ENCODE measurements at places on chromosomes 7 and 10.

- no peaks in the 10 kb centered on the region for H3K36me3 ChIP-seq
- no peaks in the 10 kb centered on the region for H3K4me1 ChIP-seq
- H3K4me3 ChIP-seq, result no peak overlapping the region
- DNase-seq, result no peak
- no peaks in the 10 kb centered on the region for H3K27me3 ChIP-seq
Observed at GRCh38 chr10:77780180-77780579, 142.6 kb upstream of the KCNMA1 start.

GRCh38 chr7:27105301-27106031 is 3.0 kb upstream of the HOXA2 start:
- H3K36me3 ChIP-seq, result peaks cover 4% of the 10 kb centered on the region
- no peaks in the 10 kb centered on the region for H3K27me3 ChIP-seq
- peak overlapping the region; percentile 70 for H3K27ac ChIP-seq
- peak overlapping the region; percentile 70 for H3K4me3 ChIP-seq
- DNase-seq, result no peak

DNA sequence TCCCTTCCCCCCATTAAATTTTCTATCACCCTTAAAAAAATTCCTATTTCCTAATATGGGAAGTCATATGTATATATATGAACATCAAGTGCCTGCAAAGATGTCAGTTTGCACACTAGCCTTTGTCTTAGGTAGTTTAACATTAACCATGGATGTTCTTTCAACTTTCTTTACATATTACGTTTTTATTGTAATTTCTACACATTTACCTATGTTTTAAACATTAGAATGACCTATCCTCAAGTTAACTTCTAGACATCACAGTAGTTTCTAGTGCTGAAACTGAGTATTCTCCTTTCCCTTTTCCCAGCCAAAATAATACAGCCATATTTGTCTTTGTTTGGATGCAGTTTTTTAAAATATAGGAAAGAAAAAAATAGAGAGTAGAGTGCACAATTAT is 5.8 kb downstream of the DLX6 start:
- H3K36me3 ChIP-seq, result no peaks in the 10 kb centered on the region
- H3K4me3 ChIP-seq, result no peak overlapping the region
- H3K27ac ChIP-seq, result no peak overlapping the region
- DNase-seq, result no peak
- H3K27me3 ChIP-seq, result peaks cover 26% of the 10 kb centered on the region
- H3K4me1 ChIP-seq, result no peaks in the 10 kb centered on the region

DNA sequence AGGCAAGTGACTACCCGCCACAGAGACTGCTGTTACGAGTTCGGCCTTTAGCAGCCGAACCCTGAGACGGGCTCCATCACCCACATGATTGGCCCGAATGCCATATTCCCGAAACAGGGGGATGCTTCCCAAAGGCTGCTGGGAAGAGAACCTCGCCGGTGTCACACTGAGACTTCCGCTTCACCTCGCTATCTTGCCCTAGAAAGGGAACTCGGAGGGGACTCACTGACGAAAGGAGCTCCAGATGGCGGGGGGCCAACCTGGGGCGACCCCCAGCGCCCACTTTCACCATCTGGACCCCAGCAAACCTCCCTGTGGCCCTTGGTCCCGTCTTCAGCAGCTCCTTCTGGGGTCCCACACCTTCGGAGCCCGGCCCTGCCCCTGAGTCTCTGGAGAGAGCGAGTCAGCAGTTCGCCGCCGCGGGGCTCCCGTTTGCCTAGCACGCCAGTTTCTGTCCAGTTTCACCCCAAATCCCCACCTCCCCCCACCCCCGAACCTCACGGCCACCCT is 529 bp downstream of the HPS1 start:
- H3K27me3 ChIP-seq, result no peaks in the 10 kb centered on the region
- H3K4me1 ChIP-seq, result no peaks in the 10 kb centered on the region
- peaks cover 5% of the 10 kb centered on the region for H3K36me3 ChIP-seq
- H3K27ac ChIP-seq, result peak overlapping the region; percentile 89

DNA sequence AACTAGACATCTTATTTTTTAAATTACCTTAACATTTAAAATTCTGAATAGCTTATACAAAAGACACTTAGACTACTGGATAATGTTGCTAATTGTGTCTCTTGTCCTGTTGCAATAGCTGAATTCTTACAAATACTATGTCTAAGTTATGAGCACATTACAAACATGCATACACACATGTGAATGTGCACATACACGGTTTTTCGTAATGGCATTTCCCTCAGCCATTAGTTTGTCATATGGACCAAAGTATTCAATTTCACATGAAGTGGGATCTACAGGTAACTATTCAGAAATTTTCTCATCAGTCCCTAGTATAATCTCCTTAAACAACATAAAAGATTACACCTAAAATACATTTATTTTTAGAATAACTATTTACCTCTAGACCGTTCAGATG is 178.6 kb upstream of the BET1 start:
- DNase-seq, result no peak
- no peaks in the 10 kb centered on the region for H3K36me3 ChIP-seq
- H3K4me3 ChIP-seq, result no peak overlapping the region

DNA sequence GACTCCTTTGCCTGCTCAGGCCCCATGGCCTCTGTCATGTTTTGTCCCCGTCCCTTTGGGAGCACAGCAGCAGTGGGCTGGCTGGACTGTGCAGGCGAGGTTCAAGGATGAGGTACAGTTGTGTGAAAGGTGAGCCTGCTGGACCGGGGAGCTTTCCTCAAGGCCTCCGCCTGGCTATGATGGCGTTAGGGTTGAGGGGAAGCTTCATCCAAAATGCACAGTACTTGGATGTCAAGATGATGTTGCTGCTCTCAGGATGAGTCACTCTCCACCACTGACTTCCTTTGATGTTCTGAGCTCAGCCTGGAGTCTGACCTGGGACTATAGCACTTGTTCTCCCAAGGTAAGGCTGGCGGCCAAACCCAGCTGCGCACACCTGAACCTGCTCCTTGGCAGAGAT is 152.7 kb upstream of the SHH start:
- no peaks in the 10 kb centered on the region for H3K4me1 ChIP-seq
- H3K27me3 ChIP-seq, result no peaks in the 10 kb centered on the region
- H3K27ac ChIP-seq, result no peak overlapping the region
- H3K4me3 ChIP-seq, result no peak overlapping the region
- H3K36me3 ChIP-seq, result no peaks in the 10 kb centered on the region

- peaks cover 17% of the 10 kb centered on the region for H3K4me1 ChIP-seq
- no peaks in the 10 kb centered on the region for H3K27me3 ChIP-seq
- no peaks in the 10 kb centered on the region for H3K36me3 ChIP-seq
- DNase-seq, result no peak
- H3K4me3 ChIP-seq, result no peak overlapping the region
- peak overlapping the region; percentile 78 for H3K27ac ChIP-seq
Observed at GRCh38 chr10:88226891-88227290, 356.2 kb downstream of the RNLS start.

DNA sequence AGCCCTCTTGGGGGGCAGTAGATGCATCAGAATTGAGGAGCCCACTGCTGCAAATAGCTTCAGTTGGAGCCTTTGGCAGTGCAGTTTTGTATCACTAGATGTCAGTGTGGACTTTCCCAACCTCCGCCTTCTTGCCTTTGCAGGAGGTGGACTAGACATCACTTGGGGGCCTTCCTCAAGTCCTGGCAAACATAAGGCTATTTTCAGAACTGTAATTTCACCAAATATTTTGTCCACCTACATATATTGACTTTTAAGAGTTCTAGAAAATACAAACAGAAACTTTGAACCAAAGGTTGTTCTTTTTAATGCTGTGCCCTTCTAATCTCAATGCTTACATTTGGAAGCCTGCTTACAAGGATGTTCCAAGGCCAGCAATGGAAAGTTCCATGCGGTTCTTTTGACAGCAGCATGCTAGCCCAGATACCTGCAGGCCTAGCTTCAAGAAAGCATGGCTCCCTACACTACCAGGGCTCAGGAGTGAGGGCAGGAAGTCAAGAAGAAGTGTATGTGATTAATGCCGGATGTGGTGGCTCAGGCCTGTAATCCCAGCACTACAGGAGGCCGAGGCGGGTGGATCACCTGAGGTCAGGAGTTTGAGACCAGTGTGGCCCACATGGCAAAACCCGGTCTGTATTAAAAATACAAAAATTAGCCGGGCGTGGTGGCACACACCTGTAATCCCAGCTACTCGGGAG is 8.0 kb upstream of the ZNRF2 start:
- H3K4me1 ChIP-seq, result peaks cover 22% of the 10 kb centered on the region
- H3K4me3 ChIP-seq, result no peak overlapping the region
- no peaks in the 10 kb centered on the region for H3K36me3 ChIP-seq
- no peak for DNase-seq
- H3K27ac ChIP-seq, result no peak overlapping the region

DNA sequence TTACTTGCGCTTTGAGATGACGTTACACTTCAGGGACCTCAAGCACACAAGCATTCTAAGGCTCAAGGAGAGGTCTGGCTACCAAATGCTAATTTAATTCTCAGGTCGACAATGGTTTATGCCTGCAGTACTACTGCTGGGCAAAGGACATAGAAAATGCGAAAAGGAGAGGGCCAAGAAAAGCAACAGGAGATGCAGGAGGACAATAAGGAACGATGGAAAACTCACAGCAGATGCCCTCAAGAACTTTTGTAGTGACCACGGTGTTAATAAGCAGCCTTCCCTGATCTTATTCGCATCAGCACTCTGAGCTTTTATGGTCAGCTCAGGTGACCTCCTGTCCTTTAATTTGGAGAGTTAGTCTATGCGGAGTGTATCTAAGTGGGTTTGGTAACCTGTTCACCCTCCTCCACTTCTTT is 146.3 kb downstream of the GPR85 start:
- peaks cover 17% of the 10 kb centered on the region for H3K4me1 ChIP-seq
- H3K4me3 ChIP-seq, result peak overlapping the region; percentile 70
- H3K27me3 ChIP-seq, result no peaks in the 10 kb centered on the region
- H3K36me3 ChIP-seq, result no peaks in the 10 kb centered on the region
- no peak for DNase-seq
- peak overlapping the region; percentile 85 for H3K27ac ChIP-seq

Measured in psoas muscle (tissue), 8 donors.